NCI-H2081 treated with DMSO at 0.1 percent for 48 hours (cell line): ENCODE measurements at places on chromosomes 12 and 14.

GRCh38 chr14:97428808-97429440 is 631.7 kb downstream of the VRK1 start:
- no peak for DNase-seq

- no peak for DNase-seq
Observed at GRCh38 chr14:100129161-100129589, 30.3 kb downstream of the DEGS2 start.

DNA sequence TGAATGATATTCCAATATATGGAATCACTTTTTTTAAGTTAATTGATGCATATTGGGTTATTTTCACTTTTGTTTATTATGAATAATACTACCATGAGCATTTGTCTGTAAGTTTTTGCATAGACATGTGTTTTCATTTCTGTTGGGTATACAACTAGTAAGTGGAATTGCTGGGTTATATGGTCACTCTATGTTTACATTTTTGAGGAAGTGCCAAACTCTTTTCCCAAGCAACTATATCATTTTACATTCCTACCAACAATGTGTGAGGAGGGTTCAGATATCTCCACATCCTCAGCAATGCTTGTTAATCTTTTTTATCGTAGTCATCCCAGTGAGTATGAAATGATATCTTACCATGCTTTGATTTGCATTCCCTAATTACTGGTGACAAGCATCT is 64.0 kb downstream of the MON2 start:
- no peak for DNase-seq

- no peak for DNase-seq
Observed at GRCh38 chr12:113461666-113462065, 10.0 kb downstream of the LHX5 start.

GRCh38 chr14:99270458-99271220 is 1.4 kb downstream of the BCL11B start:
- DNase-seq: no peak

- no peak for DNase-seq
Observed at GRCh38 chr12:19547271-19547671, 108.0 kb downstream of the AEBP2 start.

DNA sequence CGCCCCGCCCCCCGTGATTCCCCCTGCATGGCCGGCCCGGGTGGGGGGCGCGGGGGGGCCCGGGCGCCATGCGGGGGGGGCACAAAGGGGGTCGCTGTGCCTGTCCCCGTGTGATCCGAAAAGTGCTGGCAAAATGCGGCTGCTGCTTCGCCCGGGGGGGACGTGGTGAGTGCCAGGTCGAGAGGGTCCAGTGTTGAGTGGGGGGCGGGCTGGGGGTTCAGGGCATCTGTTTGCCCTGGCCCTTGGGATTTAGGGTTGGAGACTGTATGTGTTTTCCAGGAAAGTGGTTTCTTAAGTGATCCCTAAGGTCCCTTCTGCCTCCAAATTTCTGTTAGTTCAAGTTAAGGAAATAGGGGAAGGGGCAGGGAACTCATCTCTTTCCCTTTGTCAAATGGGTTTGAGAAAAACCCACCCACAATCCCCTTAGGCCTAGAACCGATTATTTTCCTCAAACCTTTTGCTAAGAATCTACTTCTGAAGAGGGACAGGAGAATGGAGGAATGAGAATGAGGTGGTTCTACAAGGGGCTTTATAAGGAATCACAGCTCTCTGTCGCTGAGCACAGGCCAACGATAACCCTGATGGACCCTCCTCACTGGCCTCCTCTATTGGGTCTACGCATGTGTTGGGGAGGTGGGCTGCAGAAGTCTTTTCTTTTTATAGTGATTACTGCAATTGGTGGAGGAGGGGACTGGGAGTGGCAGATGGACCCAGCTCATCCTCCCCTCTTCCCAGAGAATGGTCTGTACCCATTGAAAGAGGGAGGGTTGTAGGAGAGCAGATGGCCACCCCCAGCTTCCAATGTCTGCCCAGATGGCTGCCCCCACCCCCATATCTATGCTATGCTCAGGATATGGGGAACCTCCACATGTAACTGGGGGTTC is 834 bp downstream of the ARHGEF25 start:
- no peak for DNase-seq

GRCh38 chr12:106030210-106031071 is 108.3 kb downstream of the NUAK1 start:
- DNase-seq: no peak

DNA sequence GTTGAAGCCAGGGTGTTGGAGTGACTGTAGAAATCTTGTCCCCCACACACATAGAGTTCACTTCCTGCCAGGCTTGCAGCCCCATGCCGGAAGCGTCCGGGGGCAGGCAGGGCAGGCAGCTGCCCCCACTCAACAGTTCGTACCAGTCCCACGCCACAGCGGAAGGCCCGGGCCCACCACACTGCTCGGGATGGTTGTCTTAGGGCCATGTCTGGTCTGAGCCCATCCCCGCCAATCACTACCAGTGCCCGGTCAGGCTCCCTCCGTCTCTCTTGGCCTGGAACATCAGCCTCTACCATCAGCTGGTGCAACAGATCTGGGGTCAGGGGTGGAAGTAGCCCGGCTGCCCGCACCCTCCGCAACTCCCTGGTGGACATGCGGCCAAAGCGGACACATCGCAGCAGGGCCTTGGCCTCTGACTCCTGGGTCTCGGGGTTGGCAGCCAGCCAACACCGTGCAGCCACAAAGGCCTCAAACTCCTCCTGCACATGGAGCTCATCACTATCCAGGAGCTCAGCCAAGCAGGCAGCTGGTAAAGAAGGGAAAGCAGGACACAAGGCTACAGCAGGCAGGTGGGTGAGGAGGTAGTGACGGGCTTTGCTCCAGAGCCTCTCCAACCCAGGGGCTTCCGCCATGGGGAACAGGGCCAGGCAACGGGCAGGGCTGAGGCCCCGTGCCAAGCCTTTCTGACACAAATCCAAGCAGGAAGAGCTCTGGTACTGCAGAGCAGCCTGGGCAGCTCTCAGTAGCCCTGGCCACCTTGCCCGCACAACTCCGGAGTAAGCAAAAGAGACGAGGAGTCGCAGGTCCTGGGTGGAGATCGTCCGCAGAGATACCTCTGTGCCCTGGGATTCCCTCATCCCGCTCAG is 5.9 kb downstream of the KLHL33 start:
- DNase-seq: no peak

DNA sequence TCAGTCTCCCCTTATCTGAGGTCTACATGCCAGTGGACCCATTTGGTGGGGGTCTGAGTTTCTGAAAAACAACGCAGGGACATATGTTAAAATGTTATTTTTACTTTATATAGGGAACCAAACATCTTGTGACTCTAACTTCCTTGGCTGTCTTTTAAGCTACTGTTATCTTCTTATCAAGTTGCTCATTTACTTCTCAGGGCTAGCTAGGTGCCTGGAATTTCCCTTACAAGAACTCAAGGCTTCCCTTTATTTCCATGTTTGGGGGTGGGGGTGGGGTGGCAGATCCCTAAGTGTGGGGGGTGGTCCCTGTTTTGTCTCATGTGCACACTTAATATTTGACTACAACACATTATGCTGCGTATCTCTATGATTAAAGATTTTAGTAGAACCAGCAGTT is 31.6 kb downstream of the PPP1R36 start:
- no peak for DNase-seq

DNA sequence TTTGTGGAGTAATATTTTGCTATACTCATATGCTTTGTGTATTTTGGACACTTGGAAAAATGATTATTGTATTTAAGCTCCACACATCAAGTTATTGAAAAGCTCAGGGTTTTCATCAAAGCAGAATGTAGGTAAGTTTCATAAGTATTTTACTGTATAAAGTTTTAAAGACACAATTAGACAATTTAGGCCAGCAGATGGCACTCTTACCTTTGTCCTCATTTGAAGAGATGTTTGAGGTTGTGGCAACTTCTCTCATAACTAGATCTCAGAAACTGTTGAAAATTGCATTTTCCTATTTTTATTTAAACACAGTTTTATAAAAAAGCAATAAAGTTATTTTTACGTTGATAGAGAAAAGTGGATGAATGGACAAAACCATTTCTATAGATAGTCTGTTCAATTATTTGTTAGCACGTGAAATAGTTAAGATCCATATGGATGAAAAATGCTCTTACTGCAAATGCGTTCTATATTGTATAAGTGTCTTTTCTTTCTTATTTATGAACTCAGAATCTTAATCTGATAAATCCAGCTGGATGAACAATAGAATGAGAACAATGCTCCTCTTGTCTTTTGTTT is 300.0 kb downstream of the AEBP2 start:
- peak; percentile 28 for DNase-seq

- peak; percentile 80 for DNase-seq
Observed at GRCh38 chr14:77181603-77182437, at the start of gene TMEM63C. Gene TMEM63C (plus strand): TSS chr14:77181798. CDS start chr14:77218814, 37,016 bp downstream.

- DNase-seq: no peak
Observed at GRCh38 chr12:57451233-57451778, 3.8 kb upstream of the INHBE start.

DNA sequence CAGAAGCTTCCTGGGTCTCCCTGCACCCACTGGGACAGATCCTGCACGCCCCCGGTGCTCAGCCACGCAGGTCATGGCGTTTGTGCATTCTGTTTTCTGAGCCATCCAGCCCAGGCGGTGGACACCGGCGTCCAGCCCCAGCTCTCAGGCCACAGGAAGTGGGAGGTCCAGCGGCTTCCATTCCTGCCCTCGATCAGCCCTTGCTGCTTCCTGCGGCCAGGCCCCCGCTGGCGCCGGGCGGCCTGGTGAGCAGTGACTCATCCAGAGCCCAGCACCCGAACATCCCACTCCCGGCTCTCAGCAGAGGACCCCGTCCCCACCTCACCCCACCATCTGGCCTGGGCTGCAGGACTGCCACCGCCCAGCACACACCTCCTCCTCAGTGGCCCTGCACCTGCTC is 18.0 kb upstream of the NUDT14 start:
- DNase-seq: no peak
